ENCODE measurements at places on chromosomes 5 and 9.

DNA sequence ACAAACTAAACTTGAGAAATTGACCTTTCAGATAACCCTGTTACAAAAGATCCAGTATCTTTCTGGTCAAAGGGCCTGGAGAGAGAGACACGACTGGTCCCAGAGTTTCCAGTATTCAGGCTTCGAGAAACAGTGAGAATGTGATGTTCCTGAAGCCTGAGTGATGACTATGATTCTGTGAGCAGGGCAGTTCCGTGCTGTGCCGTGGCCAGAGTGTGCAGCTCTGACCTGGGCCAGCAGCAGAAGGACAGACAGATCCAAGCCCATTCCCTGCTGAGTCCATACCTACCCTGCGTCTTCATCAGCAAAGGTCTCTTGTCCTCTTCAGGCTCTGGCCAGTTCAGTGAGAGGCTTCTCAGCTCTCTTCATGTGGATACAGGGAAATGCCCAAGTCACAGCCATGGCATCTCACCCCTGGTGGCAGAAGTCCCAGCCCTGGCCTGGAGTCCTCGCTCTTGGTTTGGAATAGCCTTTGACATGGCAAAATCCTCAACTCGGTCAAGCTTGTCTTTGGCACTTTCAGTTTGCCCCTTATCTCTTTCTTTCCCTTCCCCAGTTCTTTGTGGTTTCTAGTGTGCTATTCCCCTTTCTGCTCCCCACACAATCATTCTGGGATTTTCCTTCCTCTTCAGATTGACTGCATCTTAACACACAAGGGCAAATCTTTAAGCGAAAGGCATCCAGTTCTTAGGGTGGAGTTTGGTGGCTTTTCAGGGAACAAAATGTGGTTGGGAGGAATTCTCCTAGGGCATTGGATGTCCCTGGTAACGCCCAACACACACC lies 107.7 kb downstream of the LIFR start:
- DNase-seq = no peak

- no peak for DNase-seq
Observed at GRCh38 chr5:53167836-53168235, 58.3 kb upstream of the MOCS2 start.

DNA sequence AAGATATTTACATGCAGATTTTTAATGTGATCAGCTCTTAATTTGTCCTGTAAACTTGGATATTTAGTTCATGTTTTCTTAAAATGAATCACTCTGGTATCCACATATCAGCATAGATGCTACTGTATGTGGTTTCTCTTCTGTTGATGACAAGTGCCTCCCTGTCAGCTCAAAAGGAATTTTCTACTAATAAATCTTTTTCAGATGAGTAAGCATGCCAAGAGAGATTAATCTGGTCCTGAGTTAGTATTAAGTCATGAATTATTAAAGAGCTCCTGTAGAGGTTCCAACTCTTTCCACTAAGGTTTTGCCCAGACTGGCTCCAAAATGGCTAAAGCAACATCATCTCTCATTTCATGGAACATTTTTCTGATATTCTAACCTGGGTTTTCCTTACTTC lies 129.2 kb downstream of the GOLPH3 start:
- no peak for DNase-seq

- DNase-seq = no peak
Observed at GRCh38 chr5:133863857-133864585, 104.4 kb downstream of the C5orf15 start.

GRCh38 chr5:81554647-81555046 lies 160.7 kb upstream of the ACOT12 start:
- DNase-seq = no peak

DNA sequence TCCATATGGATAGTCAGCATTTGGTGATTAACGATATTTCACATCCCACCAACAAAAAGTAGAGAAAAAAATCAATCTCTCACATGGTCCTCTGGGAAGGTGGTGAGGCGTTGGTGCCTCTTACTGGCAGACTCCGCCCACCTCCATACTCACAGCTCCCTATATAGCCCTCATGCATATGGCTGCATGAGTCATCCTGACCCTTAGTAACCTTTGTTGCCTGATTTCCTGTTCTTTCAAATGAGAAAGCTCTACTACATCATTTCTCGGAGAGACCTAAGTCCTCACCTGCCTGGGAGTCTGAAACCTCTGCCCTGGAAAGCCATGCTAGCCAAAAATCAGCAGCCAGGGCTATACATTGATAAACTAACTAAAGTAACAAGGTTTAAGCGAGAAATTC lies 33.3 kb upstream of the ABCA1 start:
- no peak for DNase-seq

All from vagina (tissue), 2 donors.